ENCODE measurements at places on chromosomes 5 and 9.

DNA sequence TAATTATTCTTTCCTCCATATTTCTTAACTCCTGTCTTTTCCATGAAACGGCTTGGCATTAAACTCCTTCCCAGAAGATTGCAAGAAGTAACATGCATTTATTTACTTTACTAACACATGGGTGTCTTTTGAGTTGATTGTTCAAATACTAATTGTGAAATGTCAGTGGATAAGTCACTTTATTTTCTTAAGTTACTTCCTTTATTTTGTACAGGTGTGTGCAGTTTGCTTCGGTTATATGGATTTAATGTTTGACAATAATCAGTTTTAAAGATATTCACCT, 761 bp upstream of the SHOC1 start:
- no peak for DNase-seq

GRCh38 chr9:136122425-136123383, 4.0 kb upstream of the TMEM250 start:
- DNase-seq: peak; percentile 64

- DNase-seq: peak; percentile 65
These were observed 21.7 kb downstream of the F2RL2 start for GRCh38 chr5:76601470-76601869.

GRCh38 chr5:132375957-132376356, 6.4 kb downstream of the SLC22A5 start:
- no peak for DNase-seq

GRCh38 chr5:177234841-177235240, 68.7 kb downstream of the RAB24 start:
- no peak for DNase-seq

DNA sequence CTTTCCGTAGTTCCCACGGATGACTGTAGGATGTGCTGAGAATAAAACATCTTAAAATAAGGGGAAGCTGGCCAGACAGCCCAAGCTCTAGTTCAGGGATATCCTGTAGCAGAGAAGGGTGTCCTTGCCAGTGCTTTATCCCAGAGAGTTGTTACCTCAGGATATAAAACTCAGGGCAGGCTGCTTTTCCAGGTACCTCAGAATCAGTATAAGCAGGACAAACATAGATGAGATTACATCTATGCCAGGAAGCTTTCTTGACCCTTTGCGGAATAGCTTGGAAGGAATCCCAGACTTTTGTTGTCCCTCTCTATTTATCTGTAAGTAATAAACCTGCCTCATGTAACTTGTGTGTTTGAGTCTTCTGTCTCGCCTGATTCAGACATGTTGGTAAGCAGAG, 565.7 kb downstream of the PRDM9 start:
- no peak for DNase-seq
